Caki2 (cell line): ENCODE measurements at places on chromosomes 16 and 17. TPM values are rescaled to one million over a fixed set of nuclear protein-coding genes. Genes with fewer than 3 reads are reported as not detected.

IL34 gene
- total RNA-seq = 0.34 TPM in 1 of 2 replicates, not detected in the other

RPAIN gene
- 21.8 and 39.7 TPM in 2 replicates for total RNA-seq

DNA sequence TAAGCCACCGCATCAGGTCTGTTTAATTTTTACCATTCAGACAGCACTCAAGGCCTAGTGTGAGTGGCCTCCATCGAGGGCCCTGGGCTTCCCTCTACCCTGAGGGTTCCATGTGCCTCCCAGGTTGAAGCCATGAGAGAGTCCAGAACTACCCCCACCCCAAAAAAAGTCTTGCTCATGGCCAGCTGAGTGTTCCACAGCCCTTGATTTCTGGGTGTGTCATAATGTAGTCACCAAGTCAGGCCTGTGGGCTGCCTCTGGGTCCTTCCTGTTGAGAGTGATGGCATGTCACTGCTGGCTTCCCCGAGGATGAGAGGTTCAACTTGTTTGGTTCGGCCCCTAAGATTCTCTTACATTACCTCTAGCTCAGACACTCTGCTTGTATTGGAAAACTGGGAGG lies 100.6 kb downstream of the PITPNC1 start:
- DNase-seq = no peak

GRCh38 chr16:30937692-30938091 lies 11.2 kb upstream of the ORAI3 start:
- DNase-seq = no peak

GRCh38 chr17:7587420-7588151 lies 2.3 kb downstream of the SOX15 start:
- no peak for DNase-seq

GRCh38 chr16:67636713-67637112 lies 8.2 kb upstream of the CARMIL2 start:
- no peak for DNase-seq

DNA sequence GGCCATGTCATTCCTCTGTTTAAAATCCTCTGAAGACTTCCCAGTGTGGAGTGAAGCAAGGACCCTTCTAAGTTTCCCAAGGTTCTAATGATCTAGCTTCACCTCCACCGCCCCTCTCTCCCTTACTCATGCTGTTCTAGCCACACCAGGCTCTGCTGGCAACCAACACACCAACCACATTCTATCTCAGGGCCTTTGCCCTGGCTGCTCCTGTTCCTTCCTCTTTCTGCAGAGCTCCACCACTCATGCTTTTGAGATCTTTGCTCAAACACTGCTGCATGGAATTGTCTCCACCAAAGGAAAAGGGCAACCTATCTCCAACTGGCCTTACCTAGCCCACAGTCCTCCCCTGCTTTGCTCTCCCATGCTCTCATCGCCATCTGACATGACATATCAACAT lies 128.7 kb downstream of the XYLT1 start:
- DNase-seq = no peak
